ENCODE measurements at places on chromosomes 6 and 20. TPM values are rescaled to one million over a fixed set of nuclear protein-coding genes. Genes with fewer than 3 reads are reported as not detected.

The STMND1 gene
- not detected for total RNA-seq

The LTB gene
- 608 TPM for total RNA-seq

The SLC26A8 gene
- total RNA-seq: not detected

The TRAPPC3L gene
- total RNA-seq: not detected

The DEFB126 gene
- not detected for total RNA-seq

The NCOA7 gene
- 45.3 TPM for total RNA-seq

The ADAM33 gene
- not detected for total RNA-seq

The PI3 gene
- total RNA-seq: not detected

The OTOR gene
- not detected for total RNA-seq

The NHLRC1 gene
- total RNA-seq: 0.30 TPM

The NRSN1 gene
- not detected for total RNA-seq

The C20orf204 gene
- total RNA-seq: 19.0 TPM

Data from activated CD8-positive, alpha-beta memory T cell treated with anti-CD3 and anti-CD28 coated beads, Interleukin-2, amount 10 ng/mL, durations not matched to agents 7 days and 5 days (primary cell).